Suppressor macrophage treated with lipopolysaccharide for 1 hour (primary cell): ENCODE measurements at places on chromosomes 12 and 14.
A peak's percentile ranks its signal among the peaks of the same experiment; 100 is the strongest.

- DNase-seq, result no peak
These were observed 1.3 kb downstream of the MYL6B start for GRCh38 chr12:56153678-56154065.

- DNase-seq, result no peak
These were observed 856.2 kb downstream of the BCL11B start for GRCh38 chr14:98415766-98416165.

- DNase-seq, result peak; percentile 69
These were observed 165.8 kb downstream of the EMP1 start for GRCh38 chr12:13362260-13362841.

GRCh38 chr14:54529811-54530210, 20.1 kb downstream of the CGRRF1 start:
- peak; percentile 3 for DNase-seq

DNA sequence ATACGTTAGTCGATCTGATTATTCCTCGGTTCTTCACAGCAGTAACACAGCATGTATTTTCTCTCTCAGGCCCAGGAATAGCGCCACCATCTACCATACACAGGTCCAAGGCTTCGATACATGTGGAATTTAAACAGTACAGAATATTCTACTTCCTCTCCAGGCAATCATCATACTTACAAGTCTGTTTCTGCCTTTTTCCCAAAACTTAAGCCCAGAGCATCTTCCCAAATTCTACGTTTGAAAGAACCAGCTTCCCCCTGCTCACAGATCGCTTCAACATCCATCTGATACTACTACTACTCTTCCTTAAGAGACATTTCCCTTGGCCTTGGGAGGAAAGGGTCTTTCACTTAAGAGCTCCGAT, 626 bp downstream of the TXNDC16 start:
- peak; percentile 25 for DNase-seq

DNA sequence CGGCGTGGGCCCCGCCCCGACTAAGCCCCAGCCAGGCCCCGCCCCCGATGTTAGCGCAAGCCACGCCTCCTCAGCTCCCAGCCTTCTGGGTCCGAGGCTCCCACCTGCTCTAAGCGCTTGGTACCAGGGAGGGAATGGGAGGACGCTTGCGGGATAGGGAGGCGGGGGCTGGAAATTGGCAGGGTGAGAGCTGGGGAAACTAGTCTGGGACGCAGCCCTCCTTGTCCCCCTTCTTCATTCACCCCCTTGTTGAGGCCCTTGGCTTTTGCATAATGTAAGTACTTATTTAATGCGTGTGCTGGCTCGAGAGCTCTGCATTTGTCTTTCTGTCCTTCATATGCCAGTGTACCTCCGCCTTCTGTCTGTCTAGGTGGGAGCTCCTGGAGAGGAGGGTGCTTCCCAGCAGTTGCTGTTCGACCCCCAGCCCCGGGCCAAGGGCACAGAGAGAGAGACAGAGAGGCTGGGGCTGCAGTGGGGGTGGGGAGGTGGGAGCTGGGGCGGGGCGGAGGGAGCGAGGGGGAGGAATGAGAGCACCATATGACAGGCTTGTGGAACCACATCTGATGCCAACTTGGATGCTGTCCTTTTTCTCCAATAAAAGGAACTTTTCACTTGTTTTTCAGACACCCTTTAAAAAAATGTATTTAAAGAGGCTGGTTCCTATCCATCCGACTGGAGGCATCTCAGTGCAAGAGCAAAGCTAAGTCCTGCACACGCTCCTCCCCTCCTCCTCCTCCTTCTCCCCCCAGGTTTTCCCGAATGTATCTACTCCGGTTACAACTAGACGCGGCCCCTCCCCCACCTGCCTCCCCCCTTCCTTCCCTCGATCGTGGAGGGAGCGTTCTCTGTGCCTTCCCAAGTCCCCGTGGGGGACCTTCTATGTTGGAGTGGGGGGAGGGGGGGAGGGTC, 25.6 kb upstream of the MAP1LC3B2 start:
- peak; percentile 89 for DNase-seq

- DNase-seq, result no peak
These were observed 101.0 kb downstream of the LRIG3 start for GRCh38 chr12:58819345-58819744.

- DNase-seq, result peak; percentile 82
These were observed 270.2 kb downstream of the ALG10B start for GRCh38 chr12:38586789-38587188.
